NCI-H1930 (cell line): ENCODE measurements at places on chromosomes 1 and 21.
A peak's percentile ranks its signal among the peaks of the same experiment; 100 is the strongest.

DNA sequence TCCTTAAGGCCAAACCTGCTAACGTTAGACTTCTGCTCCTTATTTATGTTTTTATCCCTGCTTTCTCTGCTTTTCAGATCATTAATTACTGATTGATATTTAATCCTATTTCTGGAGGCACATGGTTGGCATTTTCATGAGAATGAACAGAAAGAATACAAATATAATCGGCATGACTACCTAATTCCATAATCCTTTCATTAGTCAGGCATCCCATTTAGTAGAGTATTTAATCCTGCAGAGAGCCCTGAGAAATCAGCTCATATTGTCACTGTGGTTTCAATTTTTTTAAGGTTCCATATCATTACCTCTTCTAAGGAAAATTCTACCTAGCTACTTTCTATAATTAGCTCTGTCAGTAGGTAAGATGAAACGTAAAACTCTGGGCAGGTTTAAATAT is 238.8 kb downstream of the NCAM2 start:
- no peak for DNase-seq

DNA sequence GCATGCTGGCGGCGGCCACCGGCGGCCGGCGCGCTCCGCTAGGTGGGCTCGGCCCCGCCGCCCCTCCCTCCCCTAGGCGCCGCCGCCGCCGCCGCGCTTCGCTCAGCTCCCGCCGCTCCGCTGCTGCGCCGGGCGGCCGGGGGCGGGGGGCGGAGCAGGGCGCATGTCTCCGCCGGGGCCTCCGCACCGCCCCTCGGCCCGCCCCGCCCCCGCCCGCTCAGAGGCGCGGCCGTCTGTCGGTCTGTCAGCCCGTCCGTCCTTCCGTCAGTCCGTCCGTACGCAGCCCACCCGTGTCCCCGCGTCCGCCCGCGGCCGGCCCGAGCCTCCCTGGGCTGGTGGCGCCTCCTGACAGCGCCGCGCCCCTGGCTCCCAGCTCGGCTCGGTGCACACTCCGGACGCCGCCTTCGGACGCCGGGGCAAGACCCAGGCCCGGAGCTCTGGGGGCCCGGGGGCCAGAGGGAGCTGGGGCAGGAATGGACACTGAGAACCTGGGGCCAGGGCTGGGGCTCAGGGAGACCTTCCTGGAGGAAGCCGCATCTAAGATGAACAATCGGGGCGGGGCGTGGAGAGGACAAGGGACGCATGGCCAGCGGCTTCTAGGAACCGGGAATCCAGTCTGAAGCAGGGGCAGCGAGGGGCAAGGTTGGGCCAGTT is at the start of gene GPR153:
Gene GPR153, minus strand, starts transcription at position 138 of the 654 bp plus-strand sequence. CDS start 6,193 bp downstream, outside the sequence.
- peak; percentile 47 for DNase-seq

GRCh38 chr1:11342621-11343032 is 69.6 kb downstream of the UBIAD1 start:
- no peak for DNase-seq

- DNase-seq: no peak
Observed at GRCh38 chr1:90714521-90714951, 2.6 kb downstream of the BARHL2 start.

- DNase-seq: no peak
Observed at GRCh38 chr21:25188677-25189079, 418.6 kb downstream of the MRPL39 start.

DNA sequence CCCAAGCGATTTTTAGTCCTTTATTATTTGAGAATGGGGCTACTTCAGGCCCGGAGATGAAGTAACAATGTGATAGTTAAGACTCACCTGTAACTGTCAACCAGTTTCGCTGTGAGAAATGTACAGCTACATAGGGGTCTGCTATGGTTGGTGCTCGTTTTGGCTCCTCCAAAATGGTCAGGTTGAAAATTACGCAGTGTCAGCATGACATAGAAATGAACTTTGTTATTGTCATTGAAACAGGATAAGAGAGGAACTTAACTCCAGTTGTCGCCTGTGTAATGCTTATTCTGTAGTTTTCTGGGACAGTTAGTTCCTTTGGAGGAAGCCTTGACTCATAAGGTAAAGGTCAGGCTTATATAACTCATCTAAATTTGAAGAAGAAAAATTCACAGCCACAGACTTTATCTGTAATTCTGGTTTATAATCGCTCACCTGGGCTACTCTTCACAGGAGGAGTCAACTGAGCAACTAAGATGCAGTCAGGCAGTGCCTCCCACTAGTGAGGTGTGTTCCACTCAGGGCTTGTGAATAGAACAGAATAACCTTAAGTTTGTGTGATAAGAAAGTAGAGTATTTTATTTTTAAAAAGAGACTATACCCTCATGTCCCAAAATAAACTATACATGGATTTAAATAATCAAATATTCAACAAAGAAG is 130.9 kb downstream of the CD247 start:
- DNase-seq: no peak

GRCh38 chr1:192224396-192224795 is 66.1 kb downstream of the RGS18 start:
- DNase-seq: no peak

DNA sequence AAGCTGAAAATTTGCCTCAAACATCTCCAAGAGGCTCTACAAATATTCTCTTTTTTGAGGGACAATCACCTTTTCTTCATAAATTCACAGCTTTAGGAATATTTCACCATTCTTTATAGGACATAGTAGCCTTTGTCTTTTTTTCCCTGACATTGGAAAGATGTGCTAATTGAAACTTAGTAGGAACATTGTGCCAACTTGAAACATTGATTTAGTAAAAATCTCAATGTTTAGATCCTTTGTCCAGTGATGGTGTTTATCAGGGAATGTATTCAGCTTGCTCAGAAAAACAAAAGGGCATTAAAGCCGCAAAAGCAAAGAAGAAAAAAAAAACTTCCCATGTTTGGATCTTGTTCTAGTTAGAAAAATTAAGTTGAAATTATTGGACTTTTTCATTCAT is 52.1 kb downstream of the DPT start:
- DNase-seq: no peak

- DNase-seq: peak; percentile 78
Observed at GRCh38 chr1:87292684-87293493, 35.8 kb upstream of the LMO4 start.

GRCh38 chr1:201606096-201606495 is 67.2 kb downstream of the NAV1 start:
- DNase-seq: no peak

DNA sequence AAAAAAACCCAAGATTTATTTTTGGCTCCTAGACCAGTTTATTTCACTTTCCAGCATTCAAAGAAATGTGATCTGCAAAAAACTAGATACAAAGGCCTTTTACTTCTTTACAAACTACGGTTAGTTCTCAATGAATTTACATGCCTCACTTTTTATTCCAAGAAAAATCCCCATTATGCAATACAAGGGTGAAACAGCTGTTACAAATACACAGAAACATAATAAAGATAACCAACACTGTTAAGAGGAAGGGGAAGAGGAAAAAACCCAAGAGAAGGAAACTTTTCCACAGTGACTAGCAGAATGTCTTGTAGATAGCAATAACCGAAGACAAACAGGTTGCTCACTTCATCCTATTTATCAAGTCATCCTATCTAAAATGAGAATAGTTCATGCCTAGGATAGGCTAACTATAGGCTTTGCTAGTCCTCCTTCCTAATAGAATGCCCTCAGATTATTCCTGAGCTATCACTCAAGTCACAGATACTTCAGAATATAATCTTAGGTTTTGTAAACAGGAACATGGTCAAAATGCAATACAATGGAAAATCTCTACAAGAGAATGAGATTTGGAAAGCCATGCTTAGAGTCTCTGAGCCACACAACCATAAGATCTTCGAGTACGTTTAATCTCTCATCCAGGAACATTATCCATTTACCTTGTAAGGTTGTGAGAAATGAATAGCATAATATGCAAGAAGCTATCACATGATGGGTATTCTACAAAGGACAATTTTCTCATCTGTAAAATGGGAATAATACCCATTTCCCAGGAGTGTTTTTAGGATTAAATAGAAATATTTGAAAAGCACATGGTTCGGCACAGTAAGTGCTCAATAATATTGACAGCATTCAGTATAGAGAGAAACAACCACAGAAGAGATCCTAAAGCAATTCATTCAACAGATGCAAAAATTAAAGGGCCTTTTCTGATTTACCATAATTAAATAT is 5.4 kb downstream of the PNRC2 start:
- DNase-seq: no peak
